ENCODE measurements at places on chromosomes 1 and 21. TPM values are rescaled to one million over a fixed set of nuclear protein-coding genes. Genes with fewer than 3 reads are reported as not detected.

DNA sequence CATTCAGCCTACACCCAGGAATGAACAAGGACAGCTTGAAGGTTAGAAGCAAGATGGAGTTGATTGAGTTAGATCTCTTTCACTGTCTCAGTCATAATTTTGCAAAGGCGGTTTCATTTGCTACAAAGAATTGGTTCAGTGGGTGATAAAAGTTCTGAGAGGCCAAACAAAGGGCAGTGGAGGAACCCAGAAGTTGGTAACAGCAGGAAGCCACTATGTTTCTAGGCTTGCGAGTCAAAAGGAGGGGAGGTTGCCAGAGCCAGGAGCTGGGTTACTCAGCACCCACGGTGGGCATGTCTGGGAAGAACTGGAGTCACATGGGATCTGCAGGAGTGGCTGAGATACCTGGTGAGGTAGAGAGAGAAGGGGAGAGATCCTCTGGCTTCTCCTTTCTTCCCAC, 64.2 kb upstream of the MRPS6 start:
- DNase-seq, result no peak

- DNase-seq, result peak; percentile 74
Measured at GRCh38 chr1:90706437-90707362, 10.4 kb downstream of the BARHL2 start.

- no peak for DNase-seq
Measured at GRCh38 chr21:28283641-28284490, 708.8 kb downstream of the LTN1 start.

- DNase-seq, result no peak
Measured at GRCh38 chr1:36922593-36923426, 111.5 kb downstream of the GRIK3 start.

- peak; percentile 34 for DNase-seq
Measured at GRCh38 chr1:234484991-234485739, 6.2 kb upstream of the TARBP1 start.

- DNase-seq, result no peak
Measured at GRCh38 chr1:243447347-243447746, 191.5 kb downstream of the SDCCAG8 start.

DNA sequence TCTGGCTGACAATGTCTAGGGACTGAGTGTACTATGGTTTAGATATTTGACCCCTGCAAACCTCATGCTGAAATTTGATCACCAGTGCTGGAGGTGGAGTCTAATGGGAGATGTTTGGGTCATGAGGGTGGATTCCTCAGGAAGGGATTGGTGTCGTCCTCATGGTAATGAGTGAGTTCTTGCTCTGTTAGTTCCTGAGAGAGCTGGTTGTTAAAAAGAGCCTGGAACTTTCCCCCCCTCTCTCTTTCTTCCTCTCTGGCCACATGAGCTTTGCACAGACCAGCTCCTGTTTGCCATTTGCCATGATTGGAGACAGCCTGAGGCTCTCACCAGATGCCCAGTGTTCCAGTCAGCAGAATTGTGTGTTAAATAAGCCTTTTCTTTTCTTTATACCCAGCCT, 36.6 kb upstream of the CNIH3 start:
- DNase-seq, result no peak

- no peak for DNase-seq
Measured at GRCh38 chr1:109083501-109083900, 7.1 kb upstream of the TMEM167B start.

GRCh38 chr21:37036177-37036576, 29.7 kb downstream of the RIPPLY3 start:
- DNase-seq, result no peak

- DNase-seq, result no peak
Measured at GRCh38 chr1:47859092-47859743, 138.0 kb downstream of the TRABD2B start.

GRCh38 chr1:183073320-183073719, 50.1 kb downstream of the LAMC1 start:
- DNase-seq, result no peak

GRCh38 chr1:162538815-162539431, 22.6 kb upstream of the UAP1 start:
- no peak for DNase-seq

DNA sequence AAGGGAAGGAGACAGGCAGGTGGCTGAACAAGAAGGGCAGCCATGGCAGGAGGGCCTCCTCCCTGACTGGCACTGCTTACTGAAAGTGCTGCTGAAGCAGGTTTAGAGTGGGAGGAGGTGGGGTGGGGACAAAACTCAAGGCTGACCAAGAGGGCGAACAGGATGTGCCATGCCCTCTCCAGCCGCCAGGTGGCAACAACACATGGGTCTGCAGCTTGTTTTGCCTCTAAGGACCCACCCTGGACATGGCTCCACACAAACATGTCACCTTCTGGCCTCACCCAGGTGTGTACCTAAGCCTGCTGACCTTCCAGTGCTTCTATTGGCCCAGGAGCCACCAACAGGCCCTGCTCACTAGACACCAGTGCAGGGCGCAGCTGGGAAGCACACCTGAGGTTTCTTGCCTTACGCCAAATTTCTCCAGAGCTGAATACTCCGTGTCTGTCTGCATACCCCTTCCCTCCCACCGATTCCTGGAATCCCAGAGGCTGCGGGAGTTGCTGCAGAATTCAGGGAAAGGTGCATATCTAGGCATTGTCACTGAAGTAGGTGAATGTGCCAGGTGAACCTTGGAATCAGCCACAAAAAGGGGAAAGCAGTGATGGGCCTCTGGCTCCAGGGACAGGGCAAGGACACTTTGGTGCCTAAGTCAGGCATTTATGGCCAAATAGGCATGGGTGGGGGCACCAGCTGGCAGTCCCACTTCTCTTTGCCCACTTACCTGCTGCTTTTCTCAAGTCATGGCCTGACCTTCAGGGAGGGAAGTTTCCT, 5.3 kb downstream of the PSRC1 start:
- DNase-seq, result peak; percentile 91

GRCh38 chr1:3884966-3885365, 15.1 kb downstream of the C1orf174 start:
- no peak for DNase-seq

GRCh38 chr1:57307392-57308170, 116.3 kb downstream of the DAB1 start:
- peak; percentile 69 for DNase-seq

GRCh38 chr1:242428399-242429190, 95.9 kb downstream of the PLD5 start:
- DNase-seq, result no peak

- DNase-seq, result no peak
Measured at GRCh38 chr1:2941040-2941439, 80.2 kb upstream of the ACTRT2 start.

DNA sequence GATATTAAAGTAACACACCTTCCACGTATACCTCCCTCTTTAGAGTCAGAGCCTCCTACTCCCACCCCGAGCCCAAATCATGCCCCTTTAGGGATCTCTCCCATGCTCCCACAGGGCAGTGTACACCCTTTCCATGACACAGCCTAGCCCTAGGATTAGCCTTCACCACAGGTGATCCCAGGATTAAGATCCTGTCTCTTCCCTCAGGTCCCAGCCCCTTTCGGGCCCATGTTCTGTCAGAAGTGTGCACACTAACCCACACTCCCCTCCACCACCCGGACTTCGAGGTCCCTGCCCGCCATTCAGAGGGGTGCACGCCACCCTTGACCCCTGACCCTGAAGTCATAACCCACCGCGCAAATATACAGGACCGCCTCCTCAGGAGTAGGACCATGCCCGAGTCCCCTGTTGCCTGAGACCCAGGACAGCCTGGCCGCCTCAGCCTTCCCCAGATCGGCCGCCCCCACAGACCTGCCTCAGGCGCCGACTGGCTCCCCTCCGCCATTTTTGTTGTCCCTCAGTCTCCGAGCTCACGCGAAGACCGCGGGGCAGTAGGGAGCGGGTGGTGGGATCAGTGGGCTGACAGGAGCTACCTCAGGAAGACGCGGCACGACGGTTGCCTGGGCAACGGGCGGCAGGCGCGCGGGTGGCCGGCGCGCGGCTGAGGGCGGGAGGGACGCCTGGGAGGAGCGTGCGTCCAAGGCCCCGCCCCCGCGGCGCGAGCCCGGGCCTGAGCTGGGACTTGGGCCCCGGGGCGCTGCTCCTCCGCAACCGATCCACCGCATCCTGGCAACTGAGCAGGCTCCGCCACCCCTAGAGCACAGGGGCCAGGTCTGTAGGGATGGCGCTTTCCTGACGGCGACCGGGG, at the start of gene AGBL4:
AGBL4 (minus strand) TSS at position 663 of the 868 bp plus-strand sequence.
- DNase-seq, result peak; percentile 82

- no peak for DNase-seq
Measured at GRCh38 chr1:79375352-79375751, 368.8 kb upstream of the ADGRL4 start.

DNA sequence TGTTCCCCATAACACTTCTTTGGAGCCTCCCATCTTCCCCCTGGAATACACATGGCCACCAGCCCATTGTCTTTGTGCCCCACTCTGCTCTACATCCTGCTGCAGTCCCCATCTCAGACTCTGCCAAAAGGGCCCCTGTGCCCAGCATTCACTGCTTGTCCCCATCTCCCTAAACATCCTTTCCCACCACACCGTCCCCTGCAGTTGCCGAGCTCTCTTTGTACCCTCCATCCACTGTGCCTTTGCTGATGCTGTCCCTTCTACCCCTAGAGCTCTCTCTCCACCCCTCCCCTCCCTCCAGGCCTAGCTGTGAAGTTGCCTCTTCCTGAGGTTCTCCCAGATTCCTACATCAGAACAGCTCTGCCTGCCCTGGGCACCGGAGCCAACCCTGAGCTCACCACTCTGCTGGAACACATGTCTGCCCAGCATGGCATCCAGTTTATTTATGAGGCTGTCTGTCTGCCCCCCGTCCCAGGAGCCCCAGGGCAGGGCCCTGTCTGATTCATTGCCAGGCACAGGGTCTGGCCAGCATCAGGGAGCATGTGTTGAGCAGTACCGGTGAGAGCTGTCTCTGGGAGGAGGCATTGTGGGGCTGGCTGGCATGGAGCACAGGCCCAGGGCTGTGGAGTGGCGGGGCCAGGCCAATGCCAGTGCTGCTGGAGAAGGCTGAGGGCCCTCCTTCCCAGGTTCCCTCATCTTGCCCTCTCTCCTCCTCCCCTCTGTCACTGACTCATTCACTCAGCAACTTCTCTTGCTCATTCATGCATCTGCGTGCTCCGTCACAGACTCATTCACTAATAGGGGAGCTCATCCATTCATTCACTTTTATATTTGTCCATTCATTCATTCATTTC, 28.8 kb downstream of the EDN2 start:
- DNase-seq, result no peak

DNA sequence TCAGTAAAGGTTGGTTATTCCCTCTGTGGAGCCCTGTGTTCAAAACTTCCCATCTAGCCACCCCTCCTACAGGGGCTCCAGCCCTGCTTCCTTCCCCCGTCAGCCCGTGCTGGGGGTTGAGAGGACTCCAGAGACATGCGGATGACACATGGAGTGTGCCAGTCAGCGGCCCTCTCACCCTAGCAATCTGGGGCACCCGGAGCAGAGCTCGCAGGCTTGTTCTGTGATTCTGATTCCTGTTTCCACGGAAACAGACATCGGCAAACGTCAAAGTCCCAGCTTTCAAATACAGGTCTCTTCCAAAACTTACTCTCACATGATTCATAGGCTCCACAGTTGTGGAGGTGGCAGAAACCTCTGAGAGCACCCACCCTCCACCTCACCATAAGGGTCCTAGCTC, 9.8 kb upstream of the SSBP3 start:
- no peak for DNase-seq

DNA sequence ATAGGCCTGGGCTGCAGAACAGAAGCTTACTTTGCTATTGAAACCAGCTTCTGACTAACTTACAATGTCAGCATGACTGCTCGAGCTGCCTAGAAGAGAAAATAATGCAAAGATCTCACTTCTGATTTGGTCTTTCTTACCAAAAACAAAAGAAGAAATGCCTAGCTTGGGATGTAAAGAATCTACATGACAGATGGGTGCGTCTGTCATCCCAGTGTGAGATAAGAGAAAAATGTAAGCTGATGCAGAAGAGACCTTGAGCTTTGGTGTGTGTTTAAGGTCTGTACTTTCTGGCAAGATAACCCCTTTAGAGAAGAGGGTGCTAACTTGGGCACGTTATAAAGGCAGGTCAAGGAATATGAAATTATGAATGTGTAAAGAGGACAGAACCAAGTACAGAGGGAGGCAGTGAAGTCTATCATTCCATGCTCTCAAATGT, 3.6 kb downstream of the FAM20B start:
- DNase-seq, result no peak

DNA sequence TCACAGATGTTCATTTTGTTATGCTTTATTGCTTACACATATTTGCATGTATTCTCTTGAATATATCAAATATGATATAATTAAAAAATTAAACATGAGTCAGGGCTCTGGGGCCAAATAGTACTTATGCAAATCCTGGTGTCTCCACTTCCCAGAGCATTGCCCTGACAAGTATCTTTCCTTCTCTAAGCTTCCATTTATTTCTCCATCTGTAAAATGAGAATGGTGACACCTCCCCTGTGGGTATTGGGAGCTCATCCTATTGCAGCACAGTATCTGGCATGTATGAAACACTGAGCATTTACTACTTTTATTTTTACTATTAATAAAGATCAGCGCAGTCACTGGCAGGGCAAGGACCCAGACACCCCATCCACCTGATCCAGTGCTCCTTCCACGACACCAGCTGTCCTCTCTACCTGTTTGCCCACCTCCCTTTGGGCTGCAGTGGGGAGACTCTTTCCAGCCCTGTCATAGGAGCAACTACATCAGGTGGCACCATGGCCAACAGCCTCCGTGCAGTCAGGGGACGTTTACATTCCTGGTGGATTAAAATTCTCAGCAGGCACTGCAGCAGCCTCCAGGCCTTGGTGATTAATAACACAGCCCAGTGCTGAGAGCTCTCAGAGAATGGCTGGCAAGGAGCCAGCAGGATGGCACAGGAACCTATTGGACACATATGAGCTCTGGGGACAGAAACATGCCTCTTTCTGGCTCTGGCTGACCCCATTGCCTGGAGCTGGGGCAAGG, 113.0 kb downstream of the DMRTB1 start:
- DNase-seq, result peak; percentile 12

GRCh38 chr1:175503538-175503937, 239.9 kb downstream of the TNR start:
- DNase-seq, result no peak

DNA sequence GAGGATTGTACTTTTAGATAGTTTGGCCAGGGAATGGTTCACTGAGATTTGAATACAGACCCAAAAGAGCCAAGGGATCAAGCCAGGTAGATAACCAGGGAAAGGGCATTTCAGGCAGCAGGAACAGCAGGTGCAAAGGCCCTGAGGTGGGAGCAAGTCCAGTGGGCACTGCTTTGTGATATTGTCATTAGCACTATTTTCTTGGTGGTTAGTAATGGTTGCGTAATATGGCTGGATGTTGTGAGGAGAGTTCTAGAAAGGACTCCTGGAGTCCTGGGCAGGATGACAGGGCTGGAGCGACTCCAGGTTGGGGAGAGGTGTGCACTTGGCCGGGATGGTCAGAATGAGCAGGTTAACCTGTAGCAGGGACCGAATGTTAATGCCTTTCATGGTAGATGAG, 4.4 kb downstream of the AZIN2 start:
- no peak for DNase-seq

GRCh38 chr21:29025328-29025713, 853 bp downstream of the USP16 start:
- DNase-seq, result no peak

- DNase-seq, result no peak
Measured at GRCh38 chr1:169163059-169163458, 56.6 kb downstream of the ATP1B1 start.

Gene TMCO2
- not detected for total RNA-seq

Gene HSPA13
- total RNA-seq, result 25.3 TPM

Gene TTC13
- 7.0 TPM for total RNA-seq

Gene OR2L2
- 0.05 TPM for total RNA-seq

Gene PIAS3
- total RNA-seq, result 52.4 TPM

Gene LCE7A
- total RNA-seq, result not detected

Gene LCK
- total RNA-seq, result 57.0 TPM

All from WTC11 (cell line).